Fibroblast of skin of abdomen (primary cell): ENCODE measurements at places on chromosomes 1 and 21.

DNA sequence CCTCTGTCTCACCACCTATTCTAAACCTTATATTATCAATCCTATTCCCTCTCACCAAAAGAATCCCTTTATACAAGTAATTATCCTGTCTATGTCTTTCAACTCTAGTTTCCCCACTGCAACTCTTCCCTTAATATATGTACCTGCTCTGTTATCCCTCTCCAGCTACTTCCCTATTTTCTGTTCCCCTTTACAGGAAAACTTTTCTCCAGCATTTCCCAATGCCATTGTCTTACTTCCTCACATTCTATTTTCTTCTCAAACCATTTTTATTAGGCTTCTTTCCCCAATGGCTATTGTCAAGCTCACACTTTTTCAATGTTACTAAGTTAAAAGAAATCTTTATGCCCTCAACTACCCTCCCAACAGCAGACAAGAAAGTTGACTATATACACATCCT is 11.6 kb downstream of the DPYD start:
- no peak for DNase-seq

DNA sequence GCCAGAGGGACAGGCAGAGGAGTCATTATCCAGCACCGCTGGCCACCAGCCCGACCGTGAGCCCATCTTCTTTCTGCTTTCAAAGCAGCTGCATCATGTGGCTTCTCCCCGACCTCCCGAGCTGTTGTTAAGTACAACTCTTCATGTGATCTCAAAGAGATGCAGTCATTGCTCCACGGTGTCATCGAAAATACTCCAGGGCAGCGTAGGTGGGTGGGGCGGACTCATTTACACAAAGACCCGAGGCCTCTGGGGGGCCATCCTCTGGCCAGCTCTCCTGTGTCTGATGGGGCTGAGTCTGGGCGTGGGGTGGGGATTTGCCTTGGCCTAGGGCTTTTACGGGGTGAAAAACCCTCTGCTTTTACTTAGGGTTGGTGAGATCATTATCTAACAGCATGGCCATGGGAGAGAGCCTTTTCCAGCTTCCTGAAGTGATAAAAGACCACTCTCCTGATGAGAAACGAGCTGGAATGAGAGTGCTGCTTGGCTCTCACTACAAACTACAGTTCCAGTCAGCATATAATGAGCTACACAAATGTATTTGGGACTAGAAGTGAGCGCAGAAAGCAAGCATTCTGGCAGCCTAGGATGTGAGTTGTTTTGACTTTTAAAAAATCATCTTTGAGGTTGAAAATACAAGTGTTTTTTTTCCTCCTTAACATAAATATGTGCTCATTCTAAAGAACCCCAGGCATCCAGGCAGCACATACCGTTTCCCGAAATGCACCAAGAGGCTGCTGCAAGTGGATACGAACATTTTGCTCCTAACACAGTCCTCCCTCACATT is 165.0 kb downstream of the RHOU start:
- peak; percentile 26 for DNase-seq

- no peak for DNase-seq
Observed at GRCh38 chr1:207051191-207051943, at the start of gene YOD1. Gene YOD1, minus strand, starts transcription at chr1:207051208. Its CDS starts 178 bp downstream, at chr1:207051030.

GRCh38 chr1:221783437-221783836 is 41.5 kb upstream of the DUSP10 start:
- DNase-seq = no peak

- DNase-seq = no peak
Observed at GRCh38 chr1:76164165-76164564, 89.6 kb downstream of the ST6GALNAC3 start.

- DNase-seq = no peak
Observed at GRCh38 chr1:22408230-22408629, 43.4 kb upstream of the ZBTB40 start.
